Mesenteric fat pad (tissue), 1 donor: ENCODE measurements at places on chromosomes 5 and 9. TPM values are rescaled to one million over a fixed set of nuclear protein-coding genes. Genes with fewer than 3 reads are reported as not detected.
A peak's percentile ranks its signal among the peaks of the same experiment; 100 is the strongest.

DNA sequence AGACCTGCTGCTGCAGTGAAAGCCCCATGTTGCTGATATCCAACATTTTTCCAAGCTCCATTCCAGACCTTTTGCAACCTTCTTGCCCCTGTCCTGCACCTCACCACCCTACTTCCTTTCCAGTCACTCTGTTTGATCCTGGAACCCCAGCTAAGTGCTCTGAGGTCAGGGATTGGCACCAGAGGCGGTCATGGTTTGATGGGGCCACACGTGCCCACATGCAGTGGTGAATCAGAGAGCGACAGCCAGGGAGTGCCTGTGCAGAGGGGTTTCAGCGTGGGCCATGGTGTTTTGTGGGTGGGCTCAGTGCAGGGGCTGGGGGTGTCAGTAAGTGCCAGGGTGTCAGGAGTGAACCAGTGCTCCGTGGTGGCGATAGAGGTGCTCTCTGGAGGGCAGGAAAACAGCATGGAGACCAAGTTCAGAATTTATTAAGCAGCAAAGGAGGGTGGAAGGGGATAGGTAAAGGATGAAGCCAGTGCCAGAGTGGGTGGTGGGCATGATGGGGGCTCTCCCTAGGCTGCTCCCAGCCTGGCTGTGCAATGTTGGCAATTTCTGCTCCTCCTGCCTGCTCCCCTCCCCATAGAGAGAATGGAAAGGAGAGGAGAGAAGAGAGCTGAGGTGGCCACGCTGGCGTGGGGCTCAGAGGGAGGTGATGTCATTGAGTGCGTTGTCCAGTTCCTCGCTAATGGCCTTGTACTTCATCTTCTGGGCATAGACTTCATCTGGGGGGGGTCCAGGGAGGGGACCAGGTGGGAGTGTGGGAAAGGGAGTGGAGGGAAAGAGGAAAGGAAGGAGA, 7.0 kb downstream of the TPM2 start:
- DNase-seq: no peak

GRCh38 chr9:3897631-3898030, 371.8 kb upstream of the RFX3 start:
- DNase-seq: no peak

DNA sequence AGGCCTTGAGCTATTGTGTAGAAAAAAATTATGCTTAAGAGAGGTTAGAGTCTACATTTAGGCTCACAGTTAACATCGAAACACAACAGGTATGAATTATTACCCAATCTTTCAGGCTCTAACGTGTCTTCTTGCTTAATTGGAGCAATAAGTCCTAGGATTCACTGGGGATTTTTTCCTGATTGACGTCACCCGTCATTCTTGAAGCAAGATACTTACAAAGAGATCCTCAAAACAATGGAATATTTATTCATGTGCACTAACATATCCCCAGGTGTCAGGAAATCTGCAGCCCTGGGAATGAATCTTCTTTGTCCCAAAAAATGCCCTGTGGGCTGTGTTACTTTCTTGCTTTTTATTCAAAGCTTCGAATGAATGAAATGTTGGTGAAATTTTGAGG, 413.5 kb downstream of the NFIB start:
- DNase-seq: no peak

DNA sequence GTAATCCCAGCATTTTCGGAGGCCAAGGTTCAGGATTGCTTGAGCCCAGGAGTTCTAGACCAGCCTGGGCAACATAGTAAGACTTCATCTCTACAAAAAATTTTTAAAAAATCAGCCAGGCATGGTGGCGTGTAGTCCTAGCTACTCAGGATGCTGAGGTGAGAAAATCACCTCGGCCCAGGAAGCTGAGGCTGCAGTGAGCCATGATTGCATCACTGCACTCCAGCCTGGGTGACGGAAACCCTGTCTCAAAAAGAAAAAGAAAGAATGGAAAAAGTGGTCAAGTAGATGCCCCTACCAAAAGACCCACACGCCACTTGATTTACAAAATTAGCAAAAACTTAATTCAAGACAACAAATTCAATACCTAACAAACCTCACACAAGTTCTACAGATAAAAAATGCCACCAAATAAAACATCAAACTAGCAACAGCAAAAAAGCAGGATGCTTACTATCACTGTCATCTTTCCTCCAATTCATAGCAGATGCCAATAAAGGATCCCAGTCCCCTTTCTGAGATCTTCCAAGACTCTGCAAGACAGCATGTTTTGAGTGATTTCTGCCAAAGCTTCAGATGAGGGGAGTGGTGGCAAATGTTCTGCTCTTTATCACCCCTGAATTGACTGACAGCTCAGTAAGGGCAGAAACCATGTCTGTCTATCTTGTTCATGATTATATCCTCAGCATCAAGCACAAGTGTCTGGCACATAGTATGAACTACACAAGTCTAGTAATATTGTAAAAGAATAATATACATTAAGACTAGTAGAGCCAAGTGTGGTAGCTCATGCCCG, 34.2 kb upstream of the TESK1 start:
- no peak for DNase-seq

- no peak for DNase-seq
Observed at GRCh38 chr9:74303945-74304344, 193.2 kb upstream of the RORB start.

DNA sequence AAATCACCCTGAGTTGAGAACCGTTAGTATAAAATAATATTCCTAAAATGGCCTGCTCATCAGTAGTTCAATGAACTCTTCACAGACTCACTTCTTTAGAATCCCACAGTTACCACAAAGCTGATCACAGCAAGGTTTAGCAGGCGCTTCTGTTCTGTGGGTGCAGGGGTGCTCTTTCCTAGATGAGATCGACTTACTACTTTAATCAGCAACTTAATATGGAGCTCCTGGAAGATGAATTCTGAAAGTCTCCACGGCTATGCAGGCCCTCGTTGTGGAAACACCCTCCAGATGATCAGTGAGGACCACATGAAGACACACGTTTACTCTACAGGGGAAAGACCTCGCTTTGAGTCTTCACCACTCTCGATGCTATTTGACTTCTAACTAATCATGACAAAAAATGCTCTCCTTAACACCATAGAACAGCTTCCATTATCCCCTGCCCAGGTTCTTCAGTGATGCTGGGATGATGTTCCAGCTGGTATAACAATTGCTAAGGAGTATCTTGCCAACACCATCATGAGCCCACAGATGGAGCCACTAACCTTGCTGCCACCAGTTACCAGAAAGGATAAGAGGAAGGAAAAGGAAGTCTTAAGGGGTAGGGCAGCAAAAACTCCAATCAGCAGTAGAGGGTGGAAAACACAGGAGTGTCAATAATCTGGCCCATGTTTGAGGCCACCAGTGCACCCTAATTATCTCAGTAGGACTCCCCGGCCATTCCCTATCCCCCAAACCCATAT, 17.9 kb upstream of the GPX8 start:
- no peak for DNase-seq

GRCh38 chr9:16321461-16322119, 548.9 kb downstream of the BNC2 start:
- DNase-seq: no peak

GRCh38 chr5:88656221-88656950, 226.6 kb downstream of the MEF2C start:
- no peak for DNase-seq

GRCh38 chr5:168064933-168065622, 226.4 kb upstream of the WWC1 start:
- no peak for DNase-seq

- peak; percentile 83 for DNase-seq
Observed at GRCh38 chr9:89555451-89556375, 49.1 kb upstream of the GADD45G start.

The FOXD4L3 gene
- not detected for total RNA-seq

DNA sequence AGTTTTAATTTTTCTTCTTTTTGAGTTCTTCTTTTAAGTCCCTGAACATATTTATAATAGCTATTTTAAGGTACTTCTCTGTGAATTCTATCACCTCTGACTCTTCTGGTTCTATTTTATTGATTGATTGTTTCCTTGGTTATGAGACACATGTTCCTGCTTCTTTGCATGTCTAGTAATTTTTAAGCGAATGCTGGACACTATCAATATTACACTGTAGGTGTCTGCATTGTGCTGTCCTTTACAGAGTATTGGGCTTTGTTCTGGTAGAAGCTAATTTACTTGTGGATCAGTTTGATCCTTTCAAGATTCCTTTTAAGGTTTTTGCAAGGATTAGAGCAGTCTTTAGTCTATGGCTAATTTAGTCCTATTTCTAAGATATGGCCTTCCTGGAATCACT, 195.7 kb downstream of the GAPVD1 start:
- no peak for DNase-seq

GRCh38 chr5:169606279-169606678, 22.7 kb downstream of the SPDL1 start:
- no peak for DNase-seq

- no peak for DNase-seq
Observed at GRCh38 chr9:135701959-135702721, at the start of gene KCNT1. KCNT1 (plus strand) TSS chr9:135702185; CDS start chr9:135702259, 74 bp downstream.

The NUTM2G gene
- total RNA-seq: not detected

DNA sequence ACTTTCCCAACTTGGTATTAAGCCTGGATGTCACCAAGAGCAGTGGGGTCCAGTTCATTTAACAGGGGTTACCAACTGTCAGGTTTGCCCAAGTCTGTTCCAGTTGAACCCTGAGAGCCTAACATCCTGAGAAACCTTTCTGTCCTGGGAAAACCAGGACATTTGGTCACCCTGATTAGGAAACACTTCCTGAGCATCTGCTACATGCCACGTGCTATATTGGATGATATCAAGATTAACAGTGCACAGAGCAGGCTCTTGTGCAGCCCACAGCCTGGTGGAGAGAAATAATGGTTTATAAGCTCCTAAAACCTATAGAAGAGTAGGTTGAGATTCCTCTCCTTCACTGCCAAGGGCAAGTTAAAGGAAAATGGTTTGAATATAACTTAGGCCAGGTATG, 102.9 kb upstream of the RAD23B start:
- no peak for DNase-seq

GRCh38 chr5:180133551-180133950, 62.0 kb upstream of the RNF130 start:
- no peak for DNase-seq

- no peak for DNase-seq
Observed at GRCh38 chr5:105931881-105932421, 1738.8 kb downstream of the EFNA5 start.

The RNF44 gene
- 23.5 TPM for total RNA-seq

The SEMA4D gene
- total RNA-seq: 16.9 TPM

DNA sequence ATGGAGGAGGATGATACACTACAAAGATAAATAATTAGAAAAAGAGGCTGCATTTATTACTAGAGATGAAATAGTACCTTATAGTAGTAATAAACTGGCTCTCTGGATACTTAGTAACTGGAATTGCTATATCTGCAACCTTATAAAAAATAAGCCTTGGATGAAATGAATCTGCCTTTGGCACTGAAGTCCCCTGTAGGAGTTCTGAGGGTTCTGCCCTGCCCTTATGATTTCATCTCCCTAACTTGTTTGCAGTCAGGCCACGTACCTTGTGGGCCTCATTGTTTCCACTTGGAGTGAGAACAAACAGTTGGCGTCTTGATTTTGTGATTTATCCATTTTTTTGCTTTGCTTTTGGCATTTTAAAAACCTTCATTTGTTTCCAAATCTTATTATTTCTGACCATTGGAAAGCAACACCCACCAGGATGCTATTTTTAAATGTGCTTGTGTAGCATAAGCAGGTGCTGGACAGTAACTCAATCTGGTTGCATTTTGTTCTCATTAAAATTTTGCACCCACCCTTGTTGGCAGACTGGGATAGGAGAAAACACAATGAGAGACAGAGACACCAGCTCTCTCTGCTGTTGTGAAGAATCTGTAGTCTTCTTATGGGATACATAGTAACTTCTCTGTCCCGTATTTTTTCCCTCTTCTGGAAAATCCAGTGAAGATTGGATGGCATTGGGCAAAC, 518.9 kb upstream of the SGCD start:
- no peak for DNase-seq

- DNase-seq: no peak
Observed at GRCh38 chr5:143249851-143250250, 153.6 kb downstream of the NR3C1 start.

The TCERG1 gene
- total RNA-seq: 55.0 TPM

GRCh38 chr5:10731913-10732312, 29.1 kb downstream of the DAP start:
- DNase-seq: no peak

GRCh38 chr9:131330814-131331600, 41.5 kb downstream of the PLPP7 start:
- DNase-seq: no peak

GRCh38 chr9:112699230-112699629, 18.7 kb downstream of the INIP start:
- no peak for DNase-seq

DNA sequence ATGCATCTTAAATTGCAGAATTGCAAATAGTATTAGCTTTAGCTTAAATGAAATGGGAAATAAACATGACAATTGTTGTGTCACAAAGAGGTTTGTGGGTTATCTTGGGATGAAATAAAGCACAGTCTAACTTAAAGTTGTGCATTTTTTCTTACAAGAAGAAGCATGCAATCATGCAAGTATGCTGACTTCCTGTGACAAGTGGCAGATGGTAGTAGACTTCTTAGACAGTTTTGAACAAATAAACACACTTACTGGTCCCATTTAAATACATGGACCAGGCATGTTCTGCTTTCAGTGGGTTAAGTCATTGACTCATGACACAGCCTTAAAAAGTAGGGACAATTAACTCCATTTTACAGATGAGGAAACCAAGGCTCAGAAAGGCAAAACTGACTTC, 15.9 kb upstream of the C5orf63 start:
- DNase-seq: no peak

The PRDM9 gene
- not detected for total RNA-seq

DNA sequence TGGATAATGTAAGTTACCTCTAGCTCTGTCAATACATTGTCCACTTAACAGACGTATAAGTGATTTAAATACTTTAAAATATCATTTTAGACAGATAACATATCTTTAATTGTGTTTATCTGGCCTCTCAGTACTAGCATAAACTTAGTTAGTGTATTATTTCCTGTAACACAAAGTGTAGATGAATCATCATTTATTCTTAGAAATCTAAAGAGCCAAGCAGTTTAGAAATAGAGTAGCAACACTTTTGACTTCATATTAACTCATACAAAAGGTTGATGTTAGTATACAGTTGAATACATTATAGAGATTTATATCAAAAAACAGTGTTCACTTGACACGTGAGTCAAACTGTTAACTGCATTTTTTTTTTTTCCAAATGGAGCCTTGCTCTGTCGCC, 18.0 kb downstream of the NCBP1 start:
- no peak for DNase-seq

DNA sequence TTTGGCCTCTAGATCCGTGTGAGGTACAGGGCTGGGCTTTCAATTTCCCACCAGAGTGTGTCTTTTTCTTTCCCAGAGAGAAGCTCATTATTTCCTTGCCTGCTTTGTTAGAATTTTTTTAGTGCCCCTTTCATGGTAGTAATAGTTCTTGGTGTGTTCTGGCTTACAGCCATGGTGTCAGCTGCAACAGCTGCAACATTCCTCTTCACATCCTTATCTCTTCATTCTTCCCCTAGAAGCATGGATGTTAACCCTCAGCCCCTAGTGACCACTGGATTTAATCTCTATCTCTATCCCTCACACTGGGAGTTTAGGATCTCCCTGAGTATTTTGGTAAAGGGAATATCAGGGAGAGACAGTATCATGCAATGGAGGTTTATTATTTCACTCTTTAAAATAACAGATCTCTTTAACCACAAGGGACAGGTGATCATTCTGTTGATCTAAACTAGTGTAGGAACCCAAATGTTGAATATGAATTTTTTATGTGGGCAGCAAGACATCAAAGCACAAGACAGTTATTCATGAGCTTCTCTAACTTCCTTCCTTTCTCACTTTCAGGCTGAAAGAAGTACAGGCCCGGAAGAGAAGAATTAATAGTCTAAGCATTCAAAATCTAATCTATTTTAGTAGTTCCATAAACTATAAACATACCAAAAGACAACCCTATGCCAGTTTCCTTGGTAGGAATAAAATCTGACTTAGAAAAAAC, 160.2 kb downstream of the FAM170A start:
- DNase-seq: no peak

The SLC6A18 gene
- total RNA-seq: not detected
